ENCODE measurements at places on chromosomes 7 and 10.

GRCh38 chr10:50310560-50311174 lies 59.4 kb upstream of the ASAH2 start:
- DNase-seq: no peak

DNA sequence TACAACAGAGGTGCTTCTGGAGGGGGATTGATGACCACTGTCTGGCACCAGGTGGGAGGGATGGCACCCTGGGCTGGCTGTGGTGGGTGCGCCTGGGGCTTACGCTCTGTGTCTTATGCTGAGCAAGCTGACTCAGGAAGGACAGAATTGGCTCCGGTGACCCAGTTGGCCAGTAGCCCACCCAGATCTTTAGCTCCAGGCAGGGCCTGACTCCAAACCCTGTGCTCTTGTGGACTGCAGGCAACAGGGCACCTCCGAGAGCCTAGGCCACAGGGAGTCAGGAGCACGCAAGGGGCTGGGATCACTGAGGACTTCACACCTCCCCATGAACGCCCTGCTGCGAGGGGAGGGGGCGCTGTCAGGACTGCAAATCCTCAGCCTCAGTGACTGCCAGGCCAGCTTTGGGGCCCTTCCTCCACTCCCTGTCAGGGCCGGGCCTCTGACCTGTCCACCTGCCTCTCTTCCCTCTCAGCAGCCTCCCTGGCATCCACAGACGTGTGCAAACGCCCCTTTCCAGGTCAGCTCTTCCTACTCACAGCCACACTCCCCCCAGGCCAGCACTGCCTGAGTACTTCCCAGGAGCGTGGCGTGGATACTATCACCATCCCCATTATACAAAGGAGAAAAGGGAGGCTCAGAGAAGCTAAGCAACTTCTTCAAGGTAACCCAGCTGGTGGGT lies 118.7 kb downstream of the SLIT1 start:
- DNase-seq: no peak

GRCh38 chr10:98041352-98042043 lies 11.1 kb upstream of the CRTAC1 start:
- peak; percentile 72 for DNase-seq

- no peak for DNase-seq
Measured at GRCh38 chr10:132765435-132765834, 20.5 kb downstream of the NKX6-2 start.

- DNase-seq: no peak
Measured at GRCh38 chr7:7385421-7385820, 150.3 kb downstream of the COL28A1 start.

Measured in AG08396 (cell line).